ENCODE measurements at places on chromosomes 11 and 22.

- DNase-seq = no peak
Measured at GRCh38 chr11:87443707-87444106, 406.0 kb downstream of the TMEM135 start.

DNA sequence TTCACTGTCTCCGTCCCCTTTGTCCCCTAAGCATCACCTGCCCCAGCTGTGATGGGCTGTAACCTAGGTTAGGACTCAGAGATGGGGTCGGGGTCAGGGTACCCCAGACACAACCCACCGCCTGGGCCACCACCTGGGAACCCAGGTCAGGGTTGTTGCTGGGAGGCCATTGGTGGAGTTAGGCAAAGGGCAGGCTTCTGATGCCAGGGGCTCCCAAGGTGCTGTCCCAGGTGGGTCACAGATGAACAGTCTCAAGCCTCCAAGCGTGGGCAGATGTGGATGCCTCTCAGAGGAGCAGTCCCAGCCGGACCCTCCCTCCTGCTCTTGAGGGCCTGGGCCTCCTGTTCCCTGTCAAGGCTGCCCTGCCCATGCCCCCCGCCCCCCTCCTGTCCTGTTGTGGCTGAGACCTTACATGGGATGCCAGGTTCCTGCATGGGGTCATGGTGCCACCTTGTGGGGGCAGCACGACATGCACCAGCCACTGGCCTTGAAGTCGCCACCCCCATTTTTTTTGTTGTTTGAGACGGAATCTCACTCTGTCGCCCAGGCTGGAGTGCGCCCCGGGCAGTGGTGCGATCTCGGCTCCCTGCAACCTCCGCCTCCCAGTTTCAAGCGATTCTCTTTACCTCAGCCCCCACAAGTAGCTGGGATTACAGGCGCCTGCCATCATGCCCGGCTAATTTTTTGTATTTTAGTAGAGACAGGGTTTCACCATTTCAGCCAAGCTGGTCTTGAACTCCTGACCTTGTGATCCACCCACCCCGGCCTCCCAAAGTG, 12.1 kb downstream of the GATD1 start:
- DNase-seq = peak; percentile 63

DNA sequence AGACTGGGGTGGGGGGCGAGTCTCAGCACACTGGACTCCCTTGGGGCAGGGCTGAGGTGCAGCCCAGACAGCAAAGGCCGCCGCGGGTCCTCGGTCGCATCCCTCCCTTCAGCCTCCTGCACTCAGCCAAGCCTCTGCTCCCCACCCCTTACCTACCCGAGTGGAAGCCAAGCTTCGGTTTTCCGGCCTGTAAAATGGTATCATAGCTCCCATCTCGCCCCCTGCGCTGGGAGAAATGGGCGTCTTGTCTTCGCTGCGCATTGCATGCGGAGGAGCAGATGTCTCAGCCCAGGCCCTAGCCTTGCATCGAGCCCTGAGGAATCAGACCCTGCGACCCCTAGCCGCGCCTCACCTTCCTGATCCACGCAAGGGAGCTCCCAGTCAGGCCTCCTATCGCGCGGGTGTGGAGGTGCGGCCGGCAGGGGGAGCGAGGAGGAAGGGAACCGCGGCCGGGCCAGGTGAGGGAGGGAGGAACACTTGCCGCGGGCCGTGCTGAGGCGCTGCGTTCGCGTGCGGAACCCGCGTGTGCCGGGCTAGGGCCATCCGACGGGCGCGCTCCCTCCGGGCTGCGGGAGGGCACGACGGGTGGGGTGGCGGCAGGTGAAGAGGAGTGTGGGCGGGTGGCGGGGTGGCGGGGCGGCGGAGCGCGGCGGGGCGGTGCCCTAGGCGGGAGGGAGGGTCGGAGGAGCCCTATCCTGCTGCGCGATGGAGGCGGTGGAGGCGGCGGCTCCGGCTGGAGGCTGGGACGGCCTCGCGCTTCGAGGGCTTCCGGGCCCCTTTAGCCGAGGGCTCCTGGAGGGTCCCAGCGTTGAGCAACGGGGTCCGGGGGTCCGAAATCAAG, 4.1 kb upstream of the TBX1 start:
- peak; percentile 69 for DNase-seq

GRCh38 chr11:112481893-112482292, 221.2 kb upstream of the PLET1 start:
- DNase-seq = no peak

DNA sequence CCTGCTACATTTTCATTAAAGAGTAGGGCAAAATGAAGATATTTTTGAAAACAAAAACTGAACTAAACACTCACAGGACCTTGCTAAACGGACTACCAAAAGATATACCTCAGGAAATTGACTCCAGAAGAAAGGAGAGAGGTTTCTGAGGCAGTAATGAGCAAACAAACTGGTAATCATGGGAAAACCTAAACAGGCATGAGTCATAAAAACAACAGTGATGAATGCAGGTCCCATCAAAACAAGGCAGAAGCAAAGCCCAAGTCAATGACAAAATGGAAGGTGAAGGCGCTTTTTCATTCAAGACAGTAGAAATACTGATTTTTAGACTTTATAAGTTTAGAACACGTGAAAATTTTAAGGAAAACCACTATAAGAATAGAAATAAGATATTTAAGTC, 104.5 kb downstream of the EFCAB6 start:
- no peak for DNase-seq

GRCh38 chr11:19437760-19438159, 197.0 kb upstream of the E2F8 start:
- DNase-seq = no peak

GRCh38 chr22:26599505-26599904, 9.6 kb upstream of the TPST2 start:
- DNase-seq = no peak

GRCh38 chr11:17719028-17719937, at the start of gene MYOD1:
Gene MYOD1 (plus strand): TSS chr11:17719571. CDS start chr11:17719783, 212 bp downstream.
- DNase-seq = no peak

DNA sequence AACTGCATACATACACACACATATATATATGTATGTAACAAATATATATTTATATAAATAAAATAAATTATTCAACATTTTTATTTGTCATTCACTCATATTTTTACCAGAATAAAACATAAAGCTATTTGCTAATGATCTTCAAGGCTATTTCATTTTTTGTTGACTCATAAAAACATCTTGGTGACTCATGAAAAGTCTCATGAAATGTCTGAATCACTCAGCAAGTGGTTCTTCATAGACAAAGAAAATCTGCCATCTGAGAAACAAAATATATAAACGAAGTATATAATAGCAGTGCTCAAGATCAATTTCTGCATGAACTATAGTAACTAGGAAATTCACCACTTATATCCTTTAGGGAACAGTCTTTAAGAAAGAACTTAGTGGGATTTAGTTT, 764.8 kb upstream of the FAT3 start:
- no peak for DNase-seq

- DNase-seq = no peak
Measured at GRCh38 chr22:24355574-24355973, 71.8 kb upstream of the ADORA2A start.

DNA sequence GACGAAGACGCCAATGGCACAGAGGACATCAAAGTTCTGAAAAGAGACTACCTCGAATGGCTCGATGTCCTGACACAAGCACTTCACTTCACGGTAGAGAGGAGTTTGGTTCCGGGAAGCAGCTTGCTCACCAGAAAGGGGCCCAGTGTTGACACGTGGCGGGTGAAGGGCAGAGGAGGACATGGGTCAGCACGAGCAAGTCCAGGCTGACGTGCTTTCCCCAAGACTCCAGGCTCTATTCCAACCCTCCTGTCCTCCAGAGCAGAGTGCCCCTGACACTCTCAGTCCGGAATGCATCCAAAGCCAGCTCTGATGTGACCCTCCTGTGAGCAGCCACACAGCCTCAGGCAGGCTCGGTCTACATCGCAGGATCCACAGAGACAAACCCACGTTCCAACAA, 77.5 kb upstream of the BID start:
- no peak for DNase-seq
